ENCODE measurements at places on chromosomes 3 and 15.

- no peak for DNase-seq
Measured at GRCh38 chr3:142278451-142278850, 53.1 kb upstream of the GK5 start.

DNA sequence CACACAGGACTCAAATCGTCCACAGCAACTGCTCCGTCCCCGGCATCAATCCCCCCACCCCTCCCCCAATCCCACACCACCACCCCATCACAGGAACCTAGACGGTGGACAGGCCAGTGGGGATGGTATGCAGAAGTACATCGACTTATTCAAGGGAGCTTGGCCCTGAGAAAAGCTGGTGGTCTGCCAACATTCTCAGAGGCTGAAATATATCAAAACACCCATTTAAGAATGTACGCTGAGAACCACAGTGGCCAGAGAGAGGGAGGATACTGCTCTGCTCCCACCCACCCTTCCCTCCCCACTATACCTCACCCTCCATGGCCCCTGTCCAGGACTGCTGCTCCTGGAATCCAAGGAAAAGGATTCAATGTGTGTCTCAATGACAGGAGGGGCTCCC is 12.4 kb upstream of the USP3 start:
- no peak for DNase-seq

GRCh38 chr15:78536134-78536533 is 4.1 kb upstream of the PSMA4 start:
- no peak for DNase-seq

GRCh38 chr3:156630773-156631093 is 43.7 kb upstream of the TIPARP start:
- DNase-seq = no peak

DNA sequence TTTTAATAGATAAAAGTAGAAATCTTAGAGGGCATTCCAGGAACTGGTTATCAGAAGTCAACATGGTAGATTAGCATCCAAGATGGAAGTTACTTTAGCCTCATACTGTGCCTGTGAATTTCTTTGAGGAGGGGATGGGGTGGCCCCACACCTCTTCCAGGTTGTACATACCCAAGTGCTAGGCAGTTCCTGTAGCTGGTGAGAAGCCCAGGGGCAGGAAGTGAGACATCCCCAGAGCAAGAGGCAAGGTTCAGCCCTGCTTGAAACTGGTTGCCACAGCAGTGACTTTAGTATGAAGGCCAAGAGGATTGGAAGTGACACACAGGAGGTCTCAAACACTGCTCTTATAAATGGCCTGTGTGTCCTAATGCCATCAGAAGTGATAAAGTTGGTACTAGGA is 11.9 kb downstream of the GTPBP8 start:
- DNase-seq = no peak

DNA sequence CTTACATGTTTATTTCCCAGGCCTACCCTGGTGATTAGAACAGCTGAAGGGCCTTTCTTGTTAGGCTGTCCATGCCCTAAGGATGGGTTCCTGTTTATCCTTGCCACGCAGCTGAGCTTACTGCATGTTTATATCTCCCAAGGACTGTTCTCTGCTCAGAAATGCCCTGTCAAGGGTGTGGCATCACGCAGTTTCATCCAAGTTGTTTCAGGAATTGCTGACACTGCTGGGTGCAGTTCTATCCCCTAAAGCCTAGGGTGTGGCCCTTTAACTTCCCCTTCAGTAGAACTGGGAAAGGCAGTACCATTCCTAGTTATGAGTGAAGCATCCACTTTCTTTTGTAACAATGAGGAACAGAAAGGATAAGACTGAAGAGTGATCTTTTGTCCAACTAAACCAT is 5.0 kb downstream of the ELL3 start:
- DNase-seq = no peak

- no peak for DNase-seq
Measured at GRCh38 chr3:114119776-114120175, 59.1 kb downstream of the DRD3 start.

DNA sequence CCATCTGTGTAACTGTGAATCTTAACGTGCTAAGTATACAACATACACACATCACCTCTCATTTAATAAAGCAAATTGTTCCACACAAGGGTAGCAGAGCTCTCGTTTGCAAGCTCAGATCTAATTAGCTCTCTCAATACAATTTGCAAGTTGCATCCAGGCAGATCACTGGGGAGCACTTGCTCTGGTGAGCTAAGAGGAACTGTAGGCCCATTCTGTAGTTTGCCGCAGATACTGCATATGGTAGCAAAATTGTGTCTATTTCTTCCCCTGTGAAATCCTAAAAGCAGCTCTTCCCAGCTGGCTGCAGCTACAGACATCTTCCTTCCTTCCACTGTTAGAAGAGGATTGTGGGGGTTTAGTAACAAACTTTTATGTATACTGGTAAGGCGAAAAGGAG is 288.7 kb upstream of the ADAMTS9 start:
- no peak for DNase-seq

GRCh38 chr15:43095243-43095642 is 10.6 kb downstream of the UBR1 start:
- no peak for DNase-seq
